ENCODE measurements at places on chromosomes 6 and 20. TPM values are rescaled to one million over a fixed set of nuclear protein-coding genes. Genes with fewer than 3 reads are reported as not detected.

Gene ESF1
- 13.3 TPM for total RNA-seq

Gene TOP1
- 20.6 TPM for total RNA-seq

Gene TDP2
- 20.3 TPM for total RNA-seq

Gene TEAD3
- 25.4 TPM for total RNA-seq

Gene KHDC1
- 2.0 TPM for total RNA-seq

Gene LY6G6D
- total RNA-seq = not detected

Gene SCUBE3
- 9.7 TPM for total RNA-seq

Gene MYL9
- 1,602 TPM for total RNA-seq

Gene TP53TG5
- 1.2 TPM for total RNA-seq

Gene TMEM244
- total RNA-seq = not detected

Gene RIMS1
- total RNA-seq = 0.91 TPM

Gene FILIP1
- total RNA-seq = 160 TPM

Gene TINAG
- total RNA-seq = 0.16 TPM

Gene HAO1
- not detected for total RNA-seq

Gene RIPOR3
- total RNA-seq = 8.1 TPM

Data from Right ventricle myocardium superior (tissue), 1 donor.